ENCODE measurements at places on chromosomes 6 and 20. TPM values are rescaled to one million over a fixed set of nuclear protein-coding genes. Genes with fewer than 3 reads are reported as not detected.

Gene WFDC12
- total RNA-seq: not detected

Gene GJA10
- total RNA-seq: not detected

Gene PTPRT
- not detected for total RNA-seq

Gene VSX1
- total RNA-seq: 0.83 TPM

Gene CLPSL1
- not detected for total RNA-seq

Gene RIN2
- 40.3 TPM for total RNA-seq

Gene SRMS
- not detected for total RNA-seq

Gene SNHG17
- total RNA-seq: 188 TPM

Gene BNIP5
- not detected for total RNA-seq

All from A549 treated with DMSO at 1 μM for 4 hours (cell line).